ENCODE measurements at places on chromosomes 13 and 19. TPM values are rescaled to one million over a fixed set of nuclear protein-coding genes. Genes with fewer than 3 reads are reported as not detected.

- no peak for DNase-seq
Measured at GRCh38 chr13:92947770-92948434, 278.7 kb upstream of the GPC6 start.

The ZNF723 gene
- total RNA-seq, result not detected

The CGB3 gene
- not detected for total RNA-seq

The FXYD3 gene
- not detected for total RNA-seq

DNA sequence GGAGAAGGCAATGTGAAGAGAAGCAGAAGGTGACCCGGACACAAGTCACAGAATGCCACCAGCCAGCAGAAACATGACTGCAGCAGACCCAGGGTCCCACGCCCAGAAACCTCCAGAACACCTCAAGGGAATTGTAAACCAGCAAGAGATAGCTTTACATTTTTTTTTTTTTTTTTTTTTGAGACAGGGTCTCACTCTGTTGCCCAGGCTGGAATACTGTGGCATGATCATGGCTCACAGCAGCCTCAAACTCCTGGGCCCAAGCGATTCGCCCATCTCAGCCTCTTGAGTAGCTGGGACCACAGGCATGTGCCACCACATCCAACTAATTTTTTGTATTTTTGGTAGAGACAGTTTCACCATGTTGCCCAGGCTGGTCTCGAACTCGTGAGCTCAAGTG, 10.5 kb upstream of the CEACAM20 start:
- DNase-seq, result no peak

The FCER2 gene
- not detected for total RNA-seq

DNA sequence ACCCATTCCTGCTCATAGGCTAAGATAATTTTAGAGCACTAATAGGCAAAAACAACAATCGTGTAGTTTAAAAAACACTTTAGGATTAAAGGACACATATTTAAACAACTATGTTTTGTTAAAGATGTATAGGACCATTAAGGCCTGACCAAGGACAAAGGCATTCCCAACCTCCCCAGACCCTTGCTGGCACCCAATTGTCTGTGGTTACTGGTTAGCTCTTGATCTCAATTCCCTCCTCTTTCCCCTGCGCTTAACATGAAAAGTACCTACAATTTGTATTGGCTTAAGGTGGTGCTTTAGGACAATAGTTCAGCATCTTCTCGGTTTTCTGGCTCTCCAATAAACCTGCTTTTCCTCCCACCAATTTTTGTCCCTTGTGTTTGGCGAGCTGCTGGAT, 51.0 kb downstream of the TEX26 start:
- no peak for DNase-seq

DNA sequence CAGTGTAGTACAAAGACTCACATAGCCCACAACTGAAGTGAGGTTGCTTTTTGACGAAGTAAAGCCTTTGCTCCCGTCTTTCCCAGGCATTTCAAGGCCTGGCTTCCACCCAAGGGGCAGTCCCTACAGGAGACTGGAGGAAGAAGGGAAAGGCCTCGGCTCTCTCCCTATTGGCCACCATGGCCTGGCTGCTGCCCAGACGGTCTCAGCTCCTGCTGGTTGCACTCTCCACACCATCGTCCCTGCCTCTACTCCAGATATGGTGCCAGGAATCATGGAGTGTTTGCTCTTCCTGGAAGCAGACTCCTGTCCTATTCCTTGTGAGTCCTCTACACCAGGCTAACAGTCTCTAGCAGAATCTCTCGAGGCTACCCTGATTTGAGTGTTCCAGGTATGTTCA, 124.1 kb upstream of the UQCRFS1 start:
- DNase-seq, result no peak

The SIGLEC8 gene
- 2.0 TPM for total RNA-seq

The TEX101 gene
- not detected for total RNA-seq

GRCh38 chr13:100022798-100023197, 41.2 kb downstream of the ZIC2 start:
- DNase-seq, result no peak

GRCh38 chr19:16594131-16594586, 21.9 kb upstream of the SLC35E1 start:
- no peak for DNase-seq

The MADCAM1 gene
- 0.16 TPM for total RNA-seq

DNA sequence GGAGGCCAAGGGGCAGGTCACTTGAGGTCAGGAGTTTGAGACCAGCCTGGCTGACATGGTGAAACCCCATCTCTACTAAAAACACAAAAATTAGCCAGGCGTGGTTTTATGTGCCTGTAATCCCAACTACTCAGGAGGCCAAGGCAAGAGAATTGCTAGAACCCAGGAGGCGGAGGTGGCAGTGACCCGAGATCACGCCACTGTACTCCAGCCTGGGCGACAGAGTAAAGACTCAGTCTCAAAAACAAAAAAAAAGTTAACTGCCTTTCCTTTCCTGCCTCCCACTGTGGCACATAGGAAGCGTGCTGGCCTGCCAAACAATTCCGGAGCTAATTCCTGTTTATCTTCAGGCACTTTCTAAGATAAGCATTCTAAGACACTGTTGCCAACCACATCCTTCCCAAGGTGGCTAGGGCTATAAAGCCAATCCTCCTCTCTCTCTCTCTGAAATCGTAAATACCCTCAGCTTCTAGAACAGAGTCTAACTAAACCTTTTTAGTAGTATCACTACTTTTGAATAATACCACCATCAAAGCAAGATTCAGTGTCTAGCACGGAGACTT, 21.6 kb downstream of the SLC25A30 start:
- DNase-seq, result no peak

Measured in occipital lobe (tissue), 3 donors.